ENCODE measurements at places on chromosomes 2 and 18.

DNA sequence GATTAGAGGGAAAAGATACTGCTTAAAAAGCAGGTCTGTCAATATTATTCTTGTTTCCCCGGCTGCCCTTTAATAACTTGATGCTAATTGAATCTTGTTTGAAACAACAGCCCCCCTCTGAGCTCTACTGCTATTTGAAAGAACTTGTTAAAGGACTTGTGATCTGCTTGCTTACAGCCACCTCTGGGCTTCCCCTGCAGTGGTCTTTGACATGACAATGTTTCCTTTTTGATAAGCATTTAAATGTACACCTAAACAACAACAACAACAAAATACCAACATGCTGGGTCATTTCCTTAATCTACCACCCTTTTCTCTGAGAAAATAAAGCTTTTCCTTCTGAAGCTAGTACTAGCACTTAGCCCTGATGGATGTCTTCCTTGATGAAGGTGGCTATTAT lies 3.9 kb downstream of the HOXD1 start:
- DNase-seq: no peak

DNA sequence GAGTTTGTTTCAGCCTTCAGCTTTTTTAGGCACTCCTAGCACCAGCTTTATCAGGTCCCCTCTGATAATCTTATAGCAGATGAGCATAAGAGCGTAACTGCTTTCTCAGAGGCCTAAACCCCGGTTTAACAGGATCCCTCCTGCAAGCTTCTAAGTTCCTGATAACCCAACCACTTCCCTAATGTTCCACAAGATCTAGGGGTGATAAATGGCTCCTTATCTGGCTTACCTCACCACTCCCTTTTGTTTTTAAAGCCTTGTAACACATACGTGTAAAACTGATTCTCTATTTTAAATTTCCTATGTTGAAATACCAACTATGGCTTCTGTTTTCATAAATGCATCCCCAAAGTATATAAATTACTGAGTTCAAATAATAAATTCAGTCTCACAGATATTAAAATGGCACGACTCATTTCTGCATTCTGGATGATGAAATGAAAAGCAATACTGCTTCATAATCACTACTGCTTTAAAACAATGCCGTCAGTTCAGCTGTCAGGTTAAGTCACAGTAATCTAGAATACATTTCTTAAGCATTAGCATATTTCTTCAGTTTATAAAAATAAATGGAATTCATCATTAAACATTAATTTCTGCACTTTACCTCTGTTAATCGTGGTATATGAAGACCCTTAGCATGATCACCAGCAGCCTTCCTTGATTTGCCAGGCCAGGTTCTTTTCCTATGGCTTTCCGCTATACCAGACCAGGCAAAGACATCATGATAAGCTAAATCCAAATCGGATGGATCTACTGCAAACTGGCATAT lies 126.3 kb downstream of the C2orf74 start:
- no peak for DNase-seq

- no peak for DNase-seq
Measured at GRCh38 chr18:36379435-36379984, 82.0 kb downstream of the FHOD3 start.

DNA sequence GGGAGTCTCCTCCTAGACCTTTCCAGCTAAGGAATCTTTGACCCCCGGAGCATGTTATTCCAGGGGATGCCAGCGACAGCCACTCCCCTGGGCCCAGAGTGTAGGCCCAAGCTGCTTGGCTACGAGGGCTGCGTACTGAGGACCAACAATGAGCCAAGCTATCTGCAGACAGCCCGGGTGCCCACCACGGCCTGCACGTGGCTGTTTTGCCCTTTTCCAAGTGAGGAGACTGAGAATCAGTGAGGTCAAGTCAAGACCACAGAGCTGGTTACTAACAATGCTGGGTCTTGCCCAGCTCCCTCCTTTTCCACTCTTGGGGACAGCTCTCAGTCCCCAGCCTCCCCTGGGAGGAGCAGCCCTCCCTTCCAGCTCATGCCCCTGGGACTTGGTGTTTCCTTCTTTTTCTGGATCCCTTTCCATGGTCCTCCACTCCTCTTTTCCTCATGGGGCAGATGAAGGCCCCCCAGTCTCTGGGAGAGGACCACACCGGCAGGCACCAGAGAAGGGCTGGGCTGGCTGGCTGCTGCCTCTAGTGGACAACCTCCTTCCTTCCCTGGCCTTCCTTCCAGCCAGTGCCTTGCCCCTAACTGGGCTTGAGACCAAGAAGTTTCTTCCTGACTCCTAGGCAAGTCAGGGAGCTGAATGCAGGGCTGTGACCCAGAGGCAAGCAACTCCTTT lies 550 bp upstream of the MALL start:
- no peak for DNase-seq

DNA sequence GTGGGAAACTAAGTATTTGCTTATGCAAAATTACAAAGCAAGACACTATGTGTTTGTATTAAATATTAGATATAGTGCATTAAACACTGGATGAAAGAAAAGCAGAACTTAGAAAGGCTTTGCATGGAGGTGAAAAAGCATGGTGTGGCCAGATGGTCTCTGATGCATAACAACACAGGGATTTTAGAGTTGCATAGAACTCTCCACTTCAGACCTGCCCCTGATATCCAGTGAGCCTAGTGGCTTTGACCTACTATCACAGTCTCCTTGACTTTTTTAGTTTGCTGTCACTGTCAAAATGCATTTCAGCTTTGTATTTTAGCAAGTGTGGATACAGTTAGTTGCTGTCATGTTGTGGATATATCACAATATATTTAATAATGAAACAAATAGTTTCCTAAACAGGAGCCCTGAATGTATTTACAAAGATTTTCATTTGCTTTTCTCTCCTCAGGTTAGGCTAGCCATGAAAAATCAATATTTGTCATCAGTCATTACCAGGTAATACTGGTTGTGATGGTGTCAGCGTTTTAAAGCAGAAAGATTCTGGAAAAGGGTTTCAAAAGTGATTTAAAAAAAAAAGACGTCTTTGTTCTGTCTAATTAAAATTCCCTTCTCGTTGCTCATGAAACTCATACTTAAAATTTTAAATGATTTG lies 5.2 kb downstream of the CSRNP3 start:
- DNase-seq: no peak

DNA sequence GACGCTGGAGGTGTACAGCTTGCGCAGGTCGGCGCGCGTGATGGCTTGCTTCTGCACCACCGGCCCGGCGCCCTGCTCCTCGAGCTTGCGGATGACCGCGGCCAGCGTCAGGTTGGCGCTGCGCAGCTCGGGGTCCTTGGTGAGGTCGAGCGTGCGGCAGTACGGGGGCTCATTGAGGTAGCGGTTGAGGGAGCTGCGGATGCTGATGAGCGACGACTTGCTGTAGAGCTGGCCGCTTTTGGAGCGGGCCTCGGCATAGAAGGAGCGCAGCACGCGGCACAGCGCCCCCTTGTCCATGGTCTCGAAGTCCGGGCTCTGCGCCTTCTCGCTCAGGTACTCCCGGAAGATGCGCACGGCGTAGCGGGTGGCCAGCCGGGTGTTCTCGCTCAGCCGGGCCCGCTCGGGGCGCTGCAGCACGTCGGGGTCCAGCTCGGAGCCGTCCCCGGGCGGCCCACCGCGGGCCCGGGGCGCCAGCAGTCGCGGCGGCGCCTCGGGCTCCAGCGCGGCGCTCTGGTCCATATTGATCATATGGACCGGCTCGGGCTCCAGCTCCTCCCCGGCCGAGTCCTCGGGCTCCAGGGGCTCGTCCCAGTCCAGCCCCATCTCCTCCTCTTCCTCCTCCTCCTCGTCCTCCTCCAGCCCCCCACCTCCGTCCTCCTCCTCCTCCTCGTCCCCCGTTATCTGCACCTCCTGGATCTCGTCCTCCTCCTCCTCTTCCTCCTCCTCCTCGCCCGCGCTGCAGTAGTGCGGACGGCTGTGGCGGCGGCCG lies 523 bp downstream of the KCTD1 start:
- no peak for DNase-seq
